ENCODE measurements at places on chromosomes 11 and 22.

DNA sequence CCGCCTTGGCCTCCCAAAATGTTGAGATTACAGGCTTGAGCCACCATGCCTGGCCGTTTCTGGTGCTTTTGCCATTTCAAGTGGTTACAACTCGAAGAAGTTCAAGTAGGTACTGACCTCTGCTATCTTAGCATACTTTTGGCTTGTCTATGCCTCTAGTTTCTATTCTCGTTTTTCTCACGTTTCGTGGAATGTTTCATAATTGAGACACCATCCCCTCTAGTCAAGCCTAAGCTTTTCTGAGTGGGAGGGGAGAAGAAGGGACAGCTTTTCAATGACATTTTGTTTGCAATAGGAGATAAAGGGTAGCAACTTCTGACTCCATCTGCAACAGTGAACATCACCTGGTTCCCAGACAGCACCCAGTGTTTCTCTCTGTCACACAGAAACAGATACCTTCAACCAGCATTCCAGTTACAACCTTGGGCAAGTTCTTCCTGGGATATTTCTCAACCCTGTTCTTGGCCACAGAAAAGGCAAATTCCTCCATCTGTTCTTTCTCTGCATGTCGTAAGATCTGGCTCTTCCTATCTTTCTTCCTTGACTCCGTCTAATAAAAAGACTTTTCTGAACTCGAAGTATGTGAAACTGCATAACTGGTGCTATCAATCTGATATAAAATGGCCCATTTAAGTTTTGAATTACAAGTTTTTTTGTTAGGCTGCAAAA is 25.5 kb downstream of the DDI1 start:
- DNase-seq = no peak

DNA sequence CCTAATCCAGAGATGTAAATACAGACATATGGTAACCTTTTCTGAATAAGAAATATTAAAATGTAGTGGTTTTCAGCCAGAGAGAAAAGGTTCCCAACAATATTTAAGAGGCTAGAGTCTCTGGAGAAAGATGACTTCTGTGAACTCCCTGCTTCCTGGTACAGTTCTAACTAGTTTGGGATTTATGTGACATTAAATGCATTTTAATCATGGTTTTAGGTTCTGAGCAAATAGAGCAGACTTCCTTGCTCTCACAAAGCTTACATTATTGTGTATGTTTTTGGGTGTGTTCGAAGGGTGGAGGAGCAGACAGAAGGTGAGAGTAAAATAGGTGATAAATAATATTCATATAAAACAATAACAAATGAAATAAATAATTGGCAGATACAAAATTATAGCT is 250.1 kb upstream of the LUZP2 start:
- DNase-seq = no peak

DNA sequence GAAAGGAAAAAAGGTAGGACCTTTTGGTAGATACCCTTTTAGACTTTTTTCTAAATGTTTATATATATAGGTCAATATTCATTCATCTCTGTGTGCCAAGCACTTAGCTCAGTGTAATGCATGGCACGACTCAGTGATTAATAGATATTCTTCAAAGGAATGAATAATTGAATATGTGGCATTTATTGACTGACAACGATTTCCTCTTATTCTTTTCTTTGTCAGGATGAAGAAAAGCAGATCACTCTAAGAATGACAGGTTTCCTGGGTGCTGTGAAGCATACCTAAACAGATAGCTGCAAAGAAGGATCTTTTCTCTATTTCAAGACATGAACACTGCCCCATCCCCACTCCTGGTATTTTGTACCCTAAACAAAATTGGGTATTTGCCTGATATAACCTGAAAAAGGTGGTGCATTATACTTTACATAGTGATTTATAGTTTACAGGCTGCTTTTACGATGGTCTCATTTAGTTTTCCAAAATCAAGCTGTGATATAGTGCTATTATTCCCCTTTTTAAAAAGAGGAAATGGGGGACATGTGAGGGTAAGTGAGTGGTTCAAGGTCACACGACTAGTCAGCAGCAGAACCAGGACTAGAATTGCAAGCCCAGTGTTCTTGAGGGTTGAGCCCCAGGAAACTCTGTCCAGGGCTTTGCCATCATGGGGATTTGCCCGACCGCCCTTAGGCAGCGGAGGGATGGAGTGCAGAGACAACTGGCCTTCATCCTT is 32.9 kb upstream of the CLMP start:
- no peak for DNase-seq

- no peak for DNase-seq
These were observed 60.7 kb upstream of the ALKBH3 start for GRCh38 chr11:43819926-43820325.

- DNase-seq = no peak
These were observed 817 bp downstream of the PANX3 start for GRCh38 chr11:124612045-124612444.

DNA sequence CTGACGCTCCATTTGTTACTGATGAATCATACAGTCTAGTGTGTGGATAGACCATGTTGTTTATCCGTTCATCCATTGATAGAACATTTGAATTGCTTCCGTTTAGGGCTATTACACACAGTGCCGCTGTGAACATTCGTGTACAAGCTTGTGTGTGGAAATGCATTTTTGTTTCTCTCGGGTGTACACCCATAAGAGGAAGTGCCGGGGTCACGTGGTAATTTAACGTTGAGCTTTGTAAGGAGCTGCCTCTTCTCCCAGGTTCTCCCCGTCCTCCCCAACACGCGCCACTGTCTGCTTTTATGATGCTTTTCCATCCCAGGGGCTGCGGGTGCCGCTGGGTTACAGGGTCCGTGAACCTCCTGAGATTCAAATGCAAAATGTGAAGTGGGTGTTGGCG is 142.3 kb downstream of the IGLL1 start:
- no peak for DNase-seq

GRCh38 chr11:48154151-48154550 is 62.5 kb upstream of the OR4B1 start:
- no peak for DNase-seq

DNA sequence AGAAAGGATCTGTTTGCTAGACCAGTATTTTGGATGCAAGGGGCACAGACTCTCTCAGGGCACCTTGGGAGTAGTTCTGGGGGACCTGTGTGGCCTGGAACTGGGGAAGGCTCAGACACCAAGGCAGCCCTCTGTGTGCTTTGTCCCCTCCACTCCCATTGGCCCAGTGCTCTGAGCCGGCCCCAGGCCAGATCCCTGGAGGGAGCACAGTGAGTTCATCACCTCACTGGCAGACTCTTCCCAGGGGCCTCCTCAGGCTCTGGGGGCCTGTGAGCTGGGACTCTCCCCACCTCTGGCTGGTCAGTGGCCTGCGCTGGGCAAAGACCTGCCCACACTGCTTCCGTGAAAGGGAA is 51.7 kb downstream of the CHRDL2 start:
- DNase-seq = no peak

DNA sequence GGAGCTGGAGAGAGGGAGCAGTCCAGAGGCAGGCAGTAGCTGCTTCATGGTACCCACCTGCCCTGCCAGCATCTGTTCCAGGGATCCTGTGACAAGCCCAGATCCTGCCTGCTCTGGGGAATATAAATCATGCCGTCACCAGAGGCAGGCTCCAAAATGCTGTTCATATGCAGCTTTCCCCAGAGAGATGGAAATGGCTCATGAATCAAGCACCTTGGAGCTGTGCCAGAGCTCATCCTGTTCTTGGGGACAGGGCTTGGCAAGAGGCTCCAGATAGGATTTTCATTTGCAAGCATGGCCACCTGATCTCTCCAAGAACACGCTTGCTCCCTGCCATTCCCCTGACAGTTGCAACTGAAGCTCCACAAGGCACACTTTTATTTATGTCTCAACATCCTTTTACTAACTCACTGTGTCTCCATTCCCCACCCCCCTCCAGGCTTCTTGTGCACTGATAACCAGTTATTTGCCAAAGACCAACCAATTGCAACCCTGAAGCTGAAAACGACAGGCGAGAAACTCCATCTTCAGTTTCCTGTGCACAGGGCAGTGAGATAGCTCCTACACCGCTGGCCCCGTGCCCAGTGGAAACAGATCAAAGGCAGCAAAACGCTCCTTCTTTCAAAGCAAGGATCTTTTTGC is 115.8 kb upstream of the PITPNB start:
- no peak for DNase-seq

DNA sequence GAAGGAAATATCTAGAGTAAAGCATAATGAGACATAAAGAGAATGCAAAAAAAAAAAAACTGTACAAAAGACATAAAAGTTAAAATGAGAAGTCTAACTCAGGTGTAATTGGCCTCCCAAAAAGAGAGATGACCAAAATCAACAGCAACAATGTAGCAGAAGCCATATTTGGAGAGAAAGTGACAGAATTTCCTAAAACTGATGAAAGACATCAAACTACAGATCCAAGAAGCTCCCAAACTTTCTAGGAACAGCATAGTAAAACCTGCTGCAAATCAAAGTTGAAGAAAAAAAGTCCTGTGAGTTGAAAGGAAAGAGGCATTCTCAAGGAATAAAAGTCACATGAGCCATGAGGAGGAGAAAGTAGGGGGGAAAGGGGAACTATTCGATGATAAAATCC is 231.3 kb downstream of the METTL15 start:
- DNase-seq = no peak

- DNase-seq = no peak
These were observed 30.6 kb upstream of the TFIP11 start for GRCh38 chr22:26542831-26543230.

- DNase-seq = no peak
These were observed 10.6 kb downstream of the MUC5B start for GRCh38 chr11:1233351-1234053.

DNA sequence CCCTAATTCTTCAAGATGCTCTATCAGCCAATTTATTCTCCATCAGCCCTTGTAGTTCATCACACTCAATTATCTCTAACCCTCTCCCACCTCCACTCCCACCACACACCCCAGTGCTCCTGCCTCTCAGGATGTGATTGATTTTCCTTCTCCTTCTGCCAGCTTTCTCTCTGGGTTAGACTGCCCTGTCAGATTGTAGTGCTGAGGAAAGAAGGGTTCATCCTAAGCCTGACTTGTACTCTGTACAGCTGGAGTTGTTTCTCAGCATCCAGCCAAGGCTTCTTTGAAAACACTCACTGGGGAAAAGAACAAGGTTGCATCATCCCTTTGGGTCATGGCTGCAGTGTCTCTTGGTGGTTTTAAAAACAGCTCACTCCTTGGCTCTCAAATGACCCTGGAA is 61.2 kb downstream of the CECR2 start:
- no peak for DNase-seq

GRCh38 chr11:75968021-75968625 is 153.1 kb downstream of the UVRAG start:
- no peak for DNase-seq

DNA sequence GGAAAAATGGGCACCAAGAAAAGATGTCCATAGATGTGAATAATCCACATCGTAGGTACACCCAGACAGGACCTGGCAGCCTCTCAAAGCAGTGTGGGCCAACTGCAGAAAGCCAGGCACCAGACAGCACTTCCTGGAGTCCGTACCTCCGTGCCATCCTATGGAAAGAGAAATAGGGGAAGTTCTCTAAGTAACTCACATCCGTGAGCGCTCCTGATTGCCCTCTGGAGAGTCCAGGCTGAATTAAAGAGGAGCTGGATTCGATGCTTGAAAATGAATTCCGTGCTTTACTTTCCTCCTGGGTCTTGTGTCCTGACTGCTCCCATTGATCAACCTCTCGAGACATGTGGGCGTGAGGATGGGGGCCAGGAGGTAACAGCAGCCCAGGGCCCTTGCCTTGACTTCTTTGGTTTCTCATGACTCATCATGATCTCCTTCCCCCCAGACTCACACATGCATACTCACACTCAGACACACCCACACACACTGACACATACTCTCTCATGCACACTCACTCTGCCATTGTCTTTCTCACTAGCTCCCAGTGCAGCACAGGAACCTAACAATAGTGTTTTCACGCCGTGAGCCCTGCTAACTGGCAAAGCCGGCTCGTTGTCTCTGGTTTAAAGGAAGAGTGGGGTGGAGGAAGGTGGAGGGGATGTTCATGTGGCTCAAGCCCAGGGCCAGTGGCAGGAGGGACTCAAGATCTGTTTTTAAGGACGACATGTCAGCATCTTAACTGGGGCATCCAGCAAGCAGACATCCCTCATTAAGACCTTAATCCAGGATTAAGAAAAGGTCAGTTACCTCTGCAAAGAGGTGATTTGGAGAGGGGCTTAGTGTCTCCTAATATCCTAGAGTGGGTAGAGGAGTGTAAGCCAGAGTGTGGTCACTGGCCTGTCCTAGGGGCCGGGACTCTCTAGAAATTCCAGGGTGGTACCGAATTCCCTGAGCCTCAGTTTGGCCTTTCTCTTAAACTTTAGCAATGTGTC is 104.2 kb downstream of the SCN3B start:
- no peak for DNase-seq

DNA sequence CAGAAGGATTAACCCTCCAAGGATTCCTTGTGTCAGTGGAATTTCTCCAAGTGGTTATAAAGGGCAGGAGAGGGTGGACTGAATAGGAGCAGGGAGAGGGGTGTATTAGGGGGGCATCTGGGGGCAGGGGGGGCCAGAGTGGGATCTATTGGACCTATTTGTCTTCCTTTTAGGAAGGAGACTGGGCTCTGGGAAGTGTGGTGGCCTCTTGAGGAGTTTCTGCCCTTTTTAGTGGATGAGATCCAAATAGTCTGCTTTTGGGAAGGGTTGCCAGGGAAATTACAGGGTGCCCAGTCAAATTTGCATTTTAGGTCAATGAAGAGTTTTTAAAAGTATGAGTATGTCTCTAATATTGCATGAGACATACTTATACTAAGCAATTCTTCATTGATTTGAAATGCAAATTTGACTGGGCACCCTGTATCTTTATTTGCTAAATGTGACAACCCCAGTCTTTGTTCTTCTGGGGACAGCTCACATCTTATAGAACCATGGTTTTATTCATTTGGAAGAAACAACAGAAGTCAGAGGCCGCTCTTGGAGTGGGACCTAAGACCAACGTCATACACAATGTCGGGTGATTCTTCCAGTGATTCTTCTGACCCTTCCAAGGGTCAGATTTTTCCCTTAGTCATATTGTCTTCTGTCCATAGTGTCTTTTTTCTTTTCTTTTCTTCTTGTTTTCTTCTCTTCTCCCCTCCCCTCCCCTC is 429 bp upstream of the SLC22A6 start:
- DNase-seq = no peak

DNA sequence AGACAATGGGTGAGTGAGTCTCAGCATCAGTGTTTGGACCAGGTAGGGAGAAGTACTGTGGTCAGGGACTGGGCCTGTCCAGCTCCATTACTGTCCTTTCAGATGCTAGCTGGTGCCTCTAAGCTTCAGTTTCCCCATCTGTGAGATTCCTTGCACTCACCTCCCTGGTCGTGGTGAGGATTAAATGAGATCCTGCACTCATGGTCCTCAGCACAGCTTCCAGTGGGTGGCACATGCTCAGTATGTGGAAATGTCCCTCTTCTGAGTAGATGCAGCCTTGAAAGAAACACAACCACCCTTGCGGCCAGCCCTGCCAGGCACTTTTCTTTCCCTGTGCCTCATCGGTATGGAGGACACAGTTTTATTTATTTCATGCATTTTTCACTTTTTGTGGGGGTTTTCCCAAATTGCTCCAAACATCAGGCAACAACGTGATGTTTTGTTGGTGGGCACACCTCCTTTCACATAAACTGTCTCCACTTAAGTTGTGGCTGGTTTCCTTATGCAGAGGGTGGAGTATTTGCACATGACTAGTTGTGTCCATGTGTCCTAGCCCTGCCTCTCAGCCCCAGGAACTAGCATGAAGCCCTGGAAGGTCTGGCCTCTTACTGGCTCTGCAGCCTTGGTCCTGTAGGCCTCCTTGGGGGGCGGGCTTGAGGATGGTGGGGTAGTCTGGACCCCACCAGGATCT is 1.1 kb downstream of the LZTR1 start:
- no peak for DNase-seq

Data from central memory CD4-positive, alpha-beta T cell (primary cell).